ENCODE measurements at places on chromosomes 12 and 14.

DNA sequence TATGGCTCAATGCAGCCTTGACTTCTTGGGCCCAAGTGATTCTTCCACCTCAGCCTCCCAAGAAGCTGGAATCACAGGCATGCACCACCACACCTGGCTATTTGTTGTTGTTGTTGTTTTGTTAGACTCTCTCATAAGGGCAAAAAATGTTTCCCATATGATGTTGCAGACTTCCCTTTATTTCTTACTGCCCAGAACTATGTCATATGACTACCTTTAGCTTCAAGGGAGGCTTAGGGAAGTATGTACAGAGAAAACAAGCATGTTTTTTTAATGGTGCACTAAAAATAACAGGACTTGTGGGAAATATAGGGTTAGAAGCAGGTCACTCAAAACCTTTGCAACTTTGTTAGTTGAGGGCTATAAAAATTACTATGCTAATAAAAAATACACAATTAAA lies 4.3 kb upstream of the GPR19 start:
- H3K27ac ChIP-seq: no peak overlapping the region
- H3K36me3 ChIP-seq: no peaks in the 10 kb centered on the region
- peaks cover 17% of the 10 kb centered on the region for H3K4me1 ChIP-seq
- H3K27me3 ChIP-seq: no peaks in the 10 kb centered on the region
- H3K4me3 ChIP-seq: no peak overlapping the region
- no peak for DNase-seq

GRCh38 chr12:57223191-57224165 lies 6.0 kb upstream of the SHMT2 start:
- H3K4me3 ChIP-seq: no peak overlapping the region
- H3K27ac ChIP-seq: no peak overlapping the region
- peaks cover 28% of the 10 kb centered on the region for H3K27me3 ChIP-seq
- no peak for DNase-seq

GRCh38 chr12:55428331-55429243 lies 2.5 kb downstream of the OR6C76 start:
- H3K27ac ChIP-seq: no peak overlapping the region
- H3K4me1 ChIP-seq: no peaks in the 10 kb centered on the region
- H3K36me3 ChIP-seq: no peaks in the 10 kb centered on the region
- no peak overlapping the region for H3K4me3 ChIP-seq

DNA sequence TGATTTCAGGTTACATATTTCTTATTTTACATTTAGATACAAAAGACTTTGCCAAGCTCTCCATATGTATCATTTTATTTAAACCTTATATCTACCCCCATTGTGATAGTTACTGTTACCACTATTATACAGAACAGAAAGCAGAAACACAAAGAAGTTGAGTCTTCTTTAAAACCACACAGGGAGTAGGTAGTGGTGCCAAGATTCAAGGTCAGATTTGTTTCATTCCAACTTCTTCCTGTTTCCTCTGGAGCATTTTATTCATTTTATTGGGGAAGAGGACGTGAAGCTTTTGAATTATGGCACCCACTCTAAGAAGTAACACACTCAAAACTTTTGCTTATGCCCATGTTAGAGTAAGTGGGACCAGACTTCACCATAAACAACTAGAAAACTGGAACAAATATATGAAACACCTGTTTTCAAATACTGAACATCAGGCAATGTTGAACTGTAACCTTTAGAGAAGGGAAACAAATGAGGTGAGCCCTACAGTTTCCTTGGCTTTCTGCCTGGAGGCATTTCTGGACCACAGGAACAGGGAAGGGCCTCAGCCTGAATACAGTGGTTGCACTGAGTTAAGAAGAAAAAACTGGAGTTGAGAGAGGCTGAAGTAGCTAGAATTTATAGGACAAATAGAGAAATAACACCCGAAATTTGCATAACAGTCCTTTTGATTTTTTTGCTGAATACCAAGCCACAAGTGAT lies 160.4 kb upstream of the SSTR1 start:
- no peaks in the 10 kb centered on the region for H3K4me1 ChIP-seq

DNA sequence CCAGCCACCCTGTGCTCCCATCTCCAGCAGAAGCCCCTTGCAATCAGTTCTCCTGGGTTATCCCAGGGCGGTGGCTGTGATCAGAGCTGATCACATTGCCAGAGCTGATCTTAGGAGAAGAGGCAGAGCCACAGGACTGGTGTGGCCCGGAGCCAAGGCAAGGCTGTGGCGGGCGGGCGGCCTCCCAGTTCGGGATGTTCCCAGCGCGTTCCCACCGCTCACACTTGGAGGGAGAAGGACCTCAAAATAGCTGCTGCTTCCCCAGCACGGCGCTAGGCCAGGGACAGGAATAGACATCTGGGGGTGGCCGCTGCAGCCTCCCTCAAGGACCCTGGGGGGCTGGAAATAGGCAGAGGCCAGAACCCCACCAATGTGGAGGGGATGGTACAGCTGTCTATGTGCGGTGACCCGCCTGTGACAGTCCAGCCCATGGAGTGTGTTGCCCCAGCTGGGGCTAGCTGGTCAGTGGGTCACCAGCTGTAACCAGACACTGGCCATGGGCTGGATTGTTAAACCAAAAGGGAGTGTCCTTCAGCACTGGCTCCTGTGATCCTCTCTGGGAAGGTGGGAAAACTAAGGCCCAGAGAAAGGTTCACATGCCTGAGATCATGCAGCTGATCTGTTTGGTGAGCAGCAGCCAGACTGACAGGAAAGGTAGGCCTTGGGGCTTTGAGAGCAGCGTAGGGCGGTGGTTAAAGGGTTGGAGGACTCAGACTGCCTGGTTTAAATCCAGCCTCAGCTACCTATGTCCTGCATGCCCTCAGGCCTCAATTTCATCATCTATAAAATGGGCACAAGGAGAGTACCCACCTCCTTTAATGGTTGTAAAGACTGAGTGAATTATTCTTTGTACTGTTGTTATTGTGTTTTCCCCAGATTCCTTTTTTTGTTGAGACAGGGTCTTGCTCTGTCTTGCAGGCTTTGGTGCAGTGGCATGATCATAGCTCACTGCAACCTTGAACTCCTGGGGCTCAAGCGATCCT lies 8.0 kb upstream of the POP5 start:
- no peak overlapping the region for H3K27ac ChIP-seq
- no peaks in the 10 kb centered on the region for H3K36me3 ChIP-seq
- DNase-seq: no peak
- peaks cover 1% of the 10 kb centered on the region for H3K4me1 ChIP-seq
- H3K4me3 ChIP-seq: no peak overlapping the region
